ENCODE measurements at places on chromosomes 1 and 21.

GRCh38 chr1:6560267-6560666 is 5.2 kb downstream of the TAS1R1 start:
- no peak for DNase-seq

- DNase-seq, result no peak
Measured at GRCh38 chr1:175287377-175287776, 94.8 kb upstream of the KIAA0040 start.

GRCh38 chr1:241942738-241943137 is 14.8 kb upstream of the BECN2 start:
- no peak for DNase-seq

GRCh38 chr1:153532769-153533599 is 2.8 kb downstream of the S100A6 start:
- peak; percentile 97 for DNase-seq

GRCh38 chr1:27380224-27380623 is 2.9 kb downstream of the CD164L2 start:
- no peak for DNase-seq

GRCh38 chr1:20578721-20579395 is 10.0 kb upstream of the CDA start:
- no peak for DNase-seq

DNA sequence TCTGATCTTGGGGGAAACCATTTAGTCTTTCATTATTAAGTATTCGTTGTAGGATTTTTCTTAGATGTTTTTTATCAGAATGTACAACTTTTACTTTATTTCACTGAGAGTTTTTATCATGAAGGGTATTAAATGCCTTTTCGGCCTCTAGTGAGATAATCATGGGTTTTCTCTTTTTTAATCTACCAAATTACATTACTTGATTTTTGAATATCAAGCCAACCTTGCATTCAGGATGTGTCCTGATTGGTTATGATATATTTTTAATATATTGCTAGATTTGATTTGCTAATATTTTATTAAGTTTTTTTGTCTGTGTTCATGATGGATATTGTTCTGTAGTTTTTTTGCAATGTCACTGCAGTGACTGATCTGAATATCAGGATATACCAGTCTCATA is 9.4 kb downstream of the NUF2 start:
- no peak for DNase-seq

- no peak for DNase-seq
Measured at GRCh38 chr1:10651389-10651766, 145.1 kb downstream of the CASZ1 start.

Data from umbilical cord (tissue), 2 donors.